ENCODE measurements at places on chromosomes 16 and 17.

DNA sequence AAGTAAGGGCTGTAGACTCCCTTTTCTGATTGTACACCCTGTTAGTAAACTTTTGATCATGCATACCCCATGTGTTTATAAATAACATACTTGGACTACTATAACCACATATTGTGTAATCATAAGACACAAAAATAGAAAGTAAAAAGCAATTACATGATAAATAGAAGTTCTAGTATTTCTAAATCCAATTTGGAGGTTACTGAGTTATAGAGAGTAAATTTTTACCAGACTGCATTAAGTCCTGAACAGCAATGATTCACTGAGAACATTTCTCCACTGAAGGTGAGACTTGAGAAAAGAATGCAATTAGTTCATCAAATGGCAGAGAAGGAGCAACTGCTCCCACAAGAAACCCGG lies 7.7 kb upstream of the TBKBP1 start:
- DNase-seq, result no peak

DNA sequence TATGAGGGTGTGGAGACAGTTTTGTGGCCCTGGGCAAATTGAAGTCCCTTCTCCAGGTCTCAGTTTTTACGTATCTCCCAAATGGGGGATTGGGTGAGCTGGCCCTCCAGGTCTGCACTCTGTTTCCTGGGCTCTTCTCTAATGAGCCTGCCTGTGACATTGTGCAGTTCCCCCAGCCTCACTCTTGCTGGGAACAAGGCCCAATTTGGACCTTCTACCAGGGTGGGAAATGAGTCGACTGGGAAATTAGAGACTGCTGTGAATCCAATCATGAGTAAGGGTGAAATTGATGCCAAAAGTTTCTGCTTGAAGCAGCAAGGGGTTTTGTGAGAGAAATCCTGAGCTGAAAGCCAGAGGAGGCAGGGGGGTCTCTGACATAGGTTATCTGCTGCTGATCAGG lies 71.5 kb upstream of the KSR1 start:
- DNase-seq, result no peak

DNA sequence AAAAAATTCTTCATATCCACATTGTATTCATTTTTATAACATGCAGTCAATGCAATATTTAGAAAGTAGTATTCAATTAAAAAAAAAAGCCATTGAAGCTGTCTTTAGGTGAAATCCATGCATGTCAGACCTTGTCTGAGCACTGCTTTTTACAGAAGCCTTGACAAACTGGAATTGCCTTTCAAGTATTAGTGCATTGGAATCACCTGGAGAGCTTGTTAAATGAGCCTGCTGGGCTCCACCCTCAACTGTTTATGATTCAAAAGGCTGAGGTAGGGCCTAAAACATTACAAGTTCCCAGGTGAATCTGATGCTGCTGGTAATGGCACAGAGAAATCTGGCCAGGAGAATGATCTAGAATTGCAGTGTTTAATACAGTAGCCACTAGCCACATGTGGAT lies 85.8 kb downstream of the HIC1 start:
- DNase-seq, result no peak

DNA sequence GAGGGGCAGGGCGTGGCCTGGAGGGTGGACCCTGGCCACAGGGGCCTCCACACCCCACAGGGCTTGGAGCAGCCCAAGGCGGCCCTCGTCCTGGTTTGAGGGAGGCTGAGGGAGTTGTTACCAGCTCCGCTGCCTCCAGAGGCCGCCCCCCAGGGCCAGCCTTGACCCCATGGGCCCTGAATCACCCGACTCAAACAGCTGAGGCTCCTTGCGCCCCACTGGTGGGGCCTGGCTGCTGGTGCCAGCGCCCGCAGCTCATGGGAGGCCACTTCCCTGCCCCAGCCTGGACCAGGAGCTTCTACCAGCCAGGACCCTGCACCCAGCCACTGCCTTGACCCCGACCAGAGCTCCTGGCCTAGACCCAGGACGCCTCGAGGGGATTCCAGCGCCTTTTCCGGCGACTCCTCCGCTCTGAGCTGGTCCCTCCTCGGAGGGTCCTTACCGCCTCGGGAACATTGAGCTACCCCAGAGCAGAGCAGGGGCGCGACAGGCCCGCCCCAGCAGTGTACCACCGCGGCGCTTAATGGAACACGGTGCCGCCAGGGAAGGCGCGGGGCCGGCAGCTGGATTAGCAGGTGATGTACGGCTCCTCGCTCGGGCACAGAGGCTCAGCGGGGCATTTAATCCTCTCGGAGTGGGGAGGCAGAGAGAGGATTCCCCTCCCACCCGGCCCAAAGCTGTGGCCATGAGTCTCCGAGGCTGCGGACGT lies 37.2 kb downstream of the GSE1 start:
- no peak for DNase-seq

GRCh38 chr16:30443631-30444030 lies 2.0 kb downstream of the SEPHS2 start:
- no peak for DNase-seq

DNA sequence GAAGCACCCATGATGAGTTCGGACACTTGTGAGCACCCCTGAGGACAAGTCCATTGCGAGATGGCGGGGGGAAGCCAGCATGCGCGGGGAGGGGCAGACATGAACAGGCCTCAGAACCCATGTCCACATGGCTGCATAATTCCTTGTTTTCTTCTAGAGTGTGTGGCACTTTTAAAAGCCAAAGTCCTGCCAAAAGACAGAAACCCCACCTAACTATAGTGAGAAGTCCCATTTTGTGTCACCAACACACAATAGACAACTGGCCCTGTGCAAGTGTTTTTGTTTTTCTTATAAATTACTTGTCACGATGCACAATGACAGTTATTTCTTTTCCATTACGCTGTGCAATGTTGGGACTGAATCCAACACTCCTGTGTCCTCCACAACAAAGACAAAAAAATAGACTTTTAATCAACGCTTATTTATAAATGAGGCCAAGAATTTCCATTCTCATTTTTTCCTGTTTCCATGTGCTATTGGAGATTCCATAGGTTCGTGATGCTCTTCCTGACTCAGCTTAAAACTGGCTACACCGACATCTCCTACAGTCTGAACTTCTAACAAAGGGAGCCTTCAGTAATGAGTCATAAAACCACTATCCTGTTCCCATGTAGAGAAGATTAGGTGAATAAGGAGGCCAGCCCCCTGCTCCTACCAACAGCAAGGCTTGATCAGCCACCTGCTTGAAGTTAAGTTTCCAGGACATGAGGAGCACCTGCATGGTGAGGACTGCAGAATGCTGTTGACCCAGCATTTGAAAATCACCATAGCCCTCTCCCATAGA lies 98.9 kb downstream of the ZNF423 start:
- DNase-seq, result no peak

DNA sequence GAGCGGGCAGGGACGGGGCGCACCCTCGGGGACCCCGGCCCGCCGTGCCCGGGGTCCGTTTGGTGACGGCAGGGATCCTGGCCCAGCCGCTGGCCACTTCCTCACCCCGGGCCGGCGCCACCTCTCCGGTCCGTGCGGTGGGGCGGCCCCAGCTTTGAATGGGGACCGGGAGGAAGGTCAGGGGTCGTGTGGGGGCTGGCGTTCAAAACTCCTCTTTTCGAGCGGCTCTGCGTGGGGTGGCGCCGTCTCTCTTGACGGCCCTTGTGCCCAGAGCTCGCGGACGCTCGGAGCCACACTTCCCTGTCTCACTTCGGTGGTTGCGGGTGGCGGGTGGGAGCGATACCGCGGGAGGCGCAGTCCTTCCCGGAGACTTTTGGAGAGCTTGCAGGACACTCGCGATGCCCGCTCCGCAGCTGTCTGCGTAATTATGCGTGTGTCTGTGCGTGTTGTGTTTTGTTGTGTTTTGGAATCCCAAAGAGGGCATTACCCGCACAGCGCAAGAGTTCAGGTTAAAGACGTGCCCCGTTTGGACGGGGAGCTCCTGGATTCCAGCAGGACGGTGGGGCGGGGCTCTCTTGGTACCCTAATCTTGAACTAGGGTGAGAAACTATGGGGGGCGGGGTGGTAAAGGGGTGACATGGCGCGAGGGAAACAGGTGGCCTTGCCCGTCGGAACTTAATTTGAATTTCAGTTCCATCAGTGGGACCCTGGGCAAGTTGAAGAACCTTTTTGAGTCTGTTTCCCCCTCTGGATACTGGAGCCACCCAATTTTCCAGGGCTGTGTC lies 637 bp downstream of the PLCG2 start:
- DNase-seq, result no peak

DNA sequence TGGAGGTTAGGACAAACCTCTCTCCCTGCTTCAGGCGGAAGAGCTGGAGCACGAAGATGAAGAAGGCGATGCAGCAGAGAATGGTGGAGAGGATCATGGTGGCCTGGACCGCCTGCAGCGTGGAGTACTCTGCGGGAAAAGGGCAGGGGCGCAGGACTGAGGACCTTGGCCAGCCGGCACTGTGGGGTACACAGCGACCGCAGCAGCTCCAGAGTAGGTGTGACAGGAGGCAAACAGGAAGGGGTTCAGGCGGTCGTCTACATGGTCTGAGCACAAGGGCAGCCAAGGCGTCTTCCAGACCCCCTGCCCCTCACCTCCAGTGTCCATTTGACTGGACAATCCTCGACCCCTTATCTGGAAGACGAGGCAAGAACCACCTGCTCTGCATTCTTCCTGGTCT lies 42.5 kb downstream of the EMP2 start:
- DNase-seq, result no peak

DNA sequence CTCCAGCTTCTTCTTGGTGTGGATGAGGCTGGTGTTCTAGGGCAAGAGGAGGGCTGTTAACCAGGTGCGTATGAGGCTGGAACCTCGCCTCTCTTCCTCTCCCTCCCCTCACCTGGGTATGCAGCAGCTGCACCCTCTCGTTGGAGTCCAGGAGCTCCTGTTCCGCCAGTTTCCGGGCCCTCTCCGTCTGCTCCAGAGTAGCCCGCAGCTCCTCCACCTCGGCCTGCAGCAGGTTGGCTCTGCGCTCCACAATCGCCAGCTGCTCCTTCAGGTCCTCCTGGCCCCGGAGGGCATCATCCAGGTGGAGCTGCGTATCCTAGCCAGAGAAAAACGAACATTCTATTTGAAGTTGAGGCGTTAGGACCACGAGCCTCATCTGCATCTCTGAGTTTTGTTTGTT lies 25.4 kb downstream of the MYH3 start:
- DNase-seq, result no peak

- no peak for DNase-seq
Measured at GRCh38 chr16:17433577-17434451, 36.9 kb downstream of the XYLT1 start.

DNA sequence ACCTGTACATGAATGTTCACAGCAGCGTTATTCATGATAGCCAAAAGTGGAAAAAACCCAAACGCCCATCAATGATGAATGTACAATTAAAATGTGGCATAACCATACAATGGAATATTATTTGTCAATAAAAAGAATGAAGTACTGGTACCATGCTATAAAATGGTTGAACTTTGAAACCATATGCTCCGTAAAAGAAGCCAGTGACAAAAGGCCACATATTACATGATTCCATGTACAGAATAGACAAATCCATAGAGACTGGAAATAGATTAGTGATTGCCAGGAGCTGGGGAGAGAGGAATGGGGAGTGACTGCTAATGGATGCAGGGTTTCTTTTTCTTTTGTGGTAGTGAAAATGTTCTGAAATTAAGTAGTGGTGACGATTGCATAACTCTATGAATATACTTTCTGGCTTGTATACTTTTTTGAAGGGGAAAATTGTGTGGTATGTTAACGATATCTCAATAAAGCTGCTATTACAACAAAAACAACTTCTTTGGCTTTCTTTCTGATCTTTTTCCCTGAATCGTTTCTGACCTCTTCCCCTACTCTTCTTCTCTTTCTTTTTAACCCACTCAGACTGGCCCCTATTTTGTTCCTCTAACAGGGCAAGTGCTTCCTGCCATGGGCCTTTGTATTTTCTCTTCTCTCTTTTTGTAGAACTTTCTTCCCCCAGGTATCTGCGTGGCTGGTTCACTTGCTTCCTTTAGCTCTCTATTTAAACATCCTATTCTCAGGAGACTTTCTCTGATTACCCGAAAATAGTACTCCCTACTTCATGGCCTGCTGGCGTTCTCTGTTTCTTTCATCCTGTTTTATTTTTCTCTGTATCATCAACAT lies 67.9 kb downstream of the FTO start:
- no peak for DNase-seq

- no peak for DNase-seq
Measured at GRCh38 chr17:227946-228615, 46.6 kb upstream of the DOC2B start.

Data from activated T-cell treated with anti-CD3 and anti-CD28 coated beads for 24 hours (primary cell).